ENCODE measurements at places on chromosomes 12 and 14.

GRCh38 chr12:8493084-8493483, 20.2 kb upstream of the CLEC4D start:
- DNase-seq, result no peak

- peak; percentile 39 for DNase-seq
Measured at GRCh38 chr14:70086685-70087379, 101.9 kb downstream of the SLC8A3 start.

- DNase-seq, result no peak
Measured at GRCh38 chr12:3302401-3303041, 188.5 kb upstream of the PRMT8 start.

DNA sequence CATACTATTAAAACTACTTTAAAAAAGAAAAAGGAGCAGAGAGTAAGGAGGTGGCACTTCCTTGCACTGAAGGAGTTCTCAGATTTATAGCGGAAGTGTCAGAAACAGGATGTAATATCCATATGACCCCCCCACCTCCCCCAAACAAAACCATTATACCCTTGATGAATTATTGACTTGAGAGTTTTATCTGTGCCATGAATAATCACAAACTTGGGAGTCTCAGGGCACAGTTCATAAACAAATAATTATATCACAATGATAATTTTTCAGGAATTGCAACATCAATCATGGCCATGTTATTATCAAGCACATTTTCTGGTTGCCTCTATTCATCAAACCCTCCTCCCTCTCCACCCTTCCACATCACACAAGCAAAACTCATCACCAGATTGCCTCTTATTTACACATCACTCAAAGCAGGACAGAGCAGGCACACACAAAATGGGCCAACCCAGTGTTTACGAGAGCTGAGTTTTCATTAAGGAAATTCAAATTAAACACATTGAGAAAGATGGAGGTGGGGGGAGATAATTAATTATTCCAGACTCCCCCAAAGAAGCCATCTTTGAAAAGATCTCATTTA, 141.4 kb downstream of the EGLN3 start:
- DNase-seq, result no peak

DNA sequence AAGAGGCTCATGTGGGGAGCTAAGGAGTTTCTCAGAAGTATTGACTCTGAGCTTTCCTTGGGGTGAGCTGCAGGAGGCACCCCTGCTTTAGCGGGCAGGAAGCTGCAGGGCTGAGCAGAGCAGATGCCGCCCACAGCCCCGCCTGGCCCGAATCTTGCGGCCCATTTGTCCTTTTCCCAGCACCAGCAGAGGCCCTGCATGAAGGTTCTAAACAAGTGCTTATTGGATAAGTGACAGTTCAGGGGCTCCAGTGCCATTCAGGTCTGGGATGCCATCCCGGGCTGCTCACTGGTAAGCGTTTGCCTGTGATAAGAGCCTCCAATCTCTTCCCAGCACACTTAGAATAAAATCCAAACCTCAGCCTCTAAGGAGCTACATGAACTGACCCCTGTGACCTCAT, 11.4 kb downstream of the RILPL1 start:
- no peak for DNase-seq

DNA sequence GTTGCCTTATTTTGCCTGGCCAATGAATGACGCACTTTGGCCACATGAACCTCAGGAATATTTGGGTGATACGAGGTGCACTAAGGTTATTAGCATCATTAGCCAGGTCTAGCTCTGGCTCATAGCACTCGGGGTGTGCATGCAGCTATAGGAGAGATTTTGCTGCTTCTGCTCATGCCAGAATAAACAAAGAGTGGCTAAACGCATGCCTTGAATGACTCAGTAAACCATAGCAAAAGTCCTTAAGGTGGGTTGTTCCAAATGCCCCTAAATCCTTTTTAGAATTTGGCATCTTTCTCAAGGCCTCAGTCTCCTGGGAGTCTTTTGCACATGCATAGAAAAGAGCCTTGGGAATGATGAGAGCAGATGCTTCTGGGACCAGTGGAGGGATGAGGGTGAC, 343.7 kb upstream of the FKBP4 start:
- no peak for DNase-seq

DNA sequence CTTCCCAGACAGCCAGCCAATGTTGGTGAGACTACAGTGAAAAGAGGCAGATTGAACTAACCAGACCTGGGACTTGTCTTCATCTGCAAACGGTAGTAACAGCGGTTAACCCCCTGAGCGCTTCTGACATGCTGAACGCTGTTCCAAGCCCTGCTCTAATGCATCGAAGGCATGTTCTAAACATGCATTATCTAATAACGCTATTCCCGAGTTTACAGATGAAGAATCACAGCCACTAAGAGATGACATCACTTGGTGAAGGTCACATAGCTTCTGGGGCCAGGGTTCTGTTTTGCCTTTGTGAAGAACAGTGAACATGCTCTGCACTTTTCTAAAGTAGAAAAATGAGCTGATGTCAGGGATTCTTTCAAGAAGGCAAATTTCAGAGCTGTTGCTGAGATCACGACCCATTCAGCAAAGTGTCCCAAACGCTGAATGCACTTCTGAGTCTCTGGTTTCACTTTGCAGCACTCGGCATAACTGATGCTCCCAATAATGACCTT, 56.0 kb downstream of the FOS start:
- DNase-seq, result no peak

DNA sequence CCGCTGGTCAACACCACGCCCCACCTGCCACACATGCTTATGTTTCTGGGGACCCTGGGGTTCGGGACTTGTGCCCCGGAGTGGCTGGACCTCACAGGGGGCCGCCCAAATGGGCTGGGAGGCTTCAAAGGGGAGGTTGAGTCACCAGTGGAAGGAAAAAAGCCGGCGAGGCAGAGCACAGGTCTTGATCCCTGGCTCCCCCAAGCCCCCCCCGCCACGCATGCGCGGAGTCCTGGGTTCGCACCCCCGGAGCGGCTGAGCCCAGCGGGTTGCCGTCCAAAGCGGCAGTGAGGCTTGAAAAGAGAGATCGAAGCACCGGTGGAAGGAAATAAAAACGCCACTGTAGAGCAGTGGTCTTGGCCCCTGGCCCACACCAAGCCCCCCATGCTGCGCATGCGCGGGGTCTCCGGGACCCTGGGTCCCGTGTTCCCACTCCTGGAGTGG, 313.5 kb downstream of the ALG10 start:
- DNase-seq, result no peak

GRCh38 chr14:103302966-103303365, 31.1 kb upstream of the EIF5 start:
- DNase-seq, result no peak

DNA sequence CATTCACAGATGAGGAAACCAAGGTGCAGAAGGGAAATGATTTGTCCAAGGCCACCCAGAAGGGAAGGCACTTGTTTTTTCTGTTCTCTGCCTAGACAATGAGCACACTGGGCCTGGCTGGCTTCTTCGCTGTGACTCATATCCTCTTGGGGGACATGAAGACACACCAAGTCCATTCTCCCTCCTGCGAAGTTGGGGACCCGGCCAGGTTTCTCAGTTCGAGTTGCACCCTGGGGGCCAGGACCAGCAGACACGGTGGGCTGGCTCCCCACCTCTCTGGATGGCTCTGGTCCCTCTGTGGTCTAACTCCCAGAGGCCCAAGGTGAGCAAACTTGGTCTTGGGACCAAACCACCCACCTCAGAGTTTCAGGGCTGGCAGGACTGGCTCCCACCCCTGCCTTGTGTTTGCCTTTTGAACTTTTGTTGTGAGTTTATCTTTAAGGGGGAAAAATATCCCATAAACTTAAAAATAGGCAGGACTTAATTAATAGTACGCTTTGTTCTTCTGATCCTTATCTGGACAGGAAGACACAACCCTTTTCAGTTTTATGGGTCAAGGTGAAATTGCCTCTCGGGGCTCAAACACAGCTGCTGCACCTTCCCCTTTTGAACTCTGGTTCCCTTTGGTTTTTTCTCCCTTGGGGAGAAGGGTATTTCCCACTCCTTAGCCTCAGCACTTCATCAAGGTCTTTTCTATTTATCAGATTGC, 9.0 kb upstream of the MLEC start:
- no peak for DNase-seq

DNA sequence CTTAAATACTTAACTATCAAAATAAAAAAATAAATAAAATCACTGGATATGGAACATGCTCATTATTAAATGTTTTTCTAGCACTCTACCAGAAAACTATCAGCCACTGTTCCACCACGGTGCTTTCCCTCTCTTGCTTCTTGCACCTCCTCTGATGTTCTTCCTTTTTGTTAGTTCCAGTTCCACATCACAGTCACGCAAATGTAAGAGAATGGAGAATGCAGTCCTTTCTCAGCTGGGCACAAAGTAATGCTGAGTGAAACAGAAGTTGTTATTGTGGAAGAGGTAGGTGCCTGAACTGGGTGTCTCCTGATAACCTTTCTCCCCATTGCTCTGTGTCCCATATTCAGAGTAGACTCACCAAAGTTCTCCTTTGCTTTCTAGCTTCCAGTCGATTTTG, 1116.9 kb upstream of the TMEM132C start:
- no peak for DNase-seq

DNA sequence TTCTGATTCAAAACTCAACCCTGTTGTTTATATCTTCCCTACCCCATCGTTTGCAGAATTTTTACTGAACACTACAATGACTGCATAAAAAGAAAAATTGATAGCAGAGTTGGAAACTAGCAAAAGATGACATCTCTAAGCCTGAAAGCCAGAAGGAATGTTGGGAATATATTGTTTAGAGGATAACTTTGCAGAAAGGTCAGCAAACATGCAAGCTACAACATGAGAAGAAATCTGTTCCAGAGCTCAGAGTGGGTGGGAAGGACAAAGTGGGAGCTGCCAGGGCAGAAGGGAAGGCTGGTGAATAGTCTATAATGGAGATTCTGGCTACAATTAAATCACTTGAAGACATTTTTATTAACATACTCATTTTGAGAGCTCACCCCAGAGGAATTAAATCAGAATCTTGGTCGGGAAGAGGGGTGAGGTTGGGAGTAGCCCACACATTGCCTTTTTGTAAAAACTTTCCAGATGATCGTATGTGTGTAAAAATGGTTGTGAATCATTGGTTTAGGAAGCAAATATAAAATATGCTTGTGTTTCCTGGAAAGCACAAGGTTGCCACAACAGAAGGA, 574.8 kb downstream of the FLRT2 start:
- no peak for DNase-seq

DNA sequence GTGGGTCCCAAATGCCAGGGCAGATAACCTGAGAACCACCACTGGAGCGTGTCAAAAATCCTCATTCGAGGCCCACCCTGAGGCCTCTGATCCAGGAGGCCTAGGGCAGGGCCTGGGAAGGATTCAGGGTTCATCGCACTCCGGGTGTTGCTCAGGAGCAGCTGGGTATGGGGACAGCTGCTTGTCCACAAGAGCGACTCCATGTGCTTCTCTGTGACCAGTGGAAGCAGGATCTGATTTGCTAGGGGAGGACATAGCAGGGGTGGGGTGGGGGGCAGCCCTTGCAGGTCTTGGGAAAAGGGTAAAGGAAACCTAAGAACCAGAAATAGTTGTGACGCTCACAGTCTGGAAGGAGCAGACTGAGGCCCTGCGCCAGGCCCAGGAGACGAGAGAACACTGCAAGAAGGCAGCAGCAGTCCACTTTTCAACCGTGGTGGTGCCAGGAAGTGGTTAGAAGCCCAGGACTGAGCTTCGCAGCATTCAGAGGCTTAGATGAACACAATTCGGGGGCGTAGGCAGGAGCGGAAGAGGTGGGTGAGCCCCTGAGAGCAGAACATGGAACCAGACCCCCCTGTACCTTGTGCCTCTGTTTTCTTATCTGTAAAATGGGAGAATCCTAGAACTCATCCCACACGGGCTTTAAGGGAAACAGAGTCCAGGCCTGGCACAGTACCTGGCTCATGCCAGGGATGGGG, 33.7 kb downstream of the ITPK1 start:
- no peak for DNase-seq

Data from HCEC 1CT (cell line).